H1 (cell line): ENCODE measurements at places on chromosomes 6 and 20. TPM values are rescaled to one million over a fixed set of nuclear protein-coding genes. Genes with fewer than 3 reads are reported as not detected.

DNA sequence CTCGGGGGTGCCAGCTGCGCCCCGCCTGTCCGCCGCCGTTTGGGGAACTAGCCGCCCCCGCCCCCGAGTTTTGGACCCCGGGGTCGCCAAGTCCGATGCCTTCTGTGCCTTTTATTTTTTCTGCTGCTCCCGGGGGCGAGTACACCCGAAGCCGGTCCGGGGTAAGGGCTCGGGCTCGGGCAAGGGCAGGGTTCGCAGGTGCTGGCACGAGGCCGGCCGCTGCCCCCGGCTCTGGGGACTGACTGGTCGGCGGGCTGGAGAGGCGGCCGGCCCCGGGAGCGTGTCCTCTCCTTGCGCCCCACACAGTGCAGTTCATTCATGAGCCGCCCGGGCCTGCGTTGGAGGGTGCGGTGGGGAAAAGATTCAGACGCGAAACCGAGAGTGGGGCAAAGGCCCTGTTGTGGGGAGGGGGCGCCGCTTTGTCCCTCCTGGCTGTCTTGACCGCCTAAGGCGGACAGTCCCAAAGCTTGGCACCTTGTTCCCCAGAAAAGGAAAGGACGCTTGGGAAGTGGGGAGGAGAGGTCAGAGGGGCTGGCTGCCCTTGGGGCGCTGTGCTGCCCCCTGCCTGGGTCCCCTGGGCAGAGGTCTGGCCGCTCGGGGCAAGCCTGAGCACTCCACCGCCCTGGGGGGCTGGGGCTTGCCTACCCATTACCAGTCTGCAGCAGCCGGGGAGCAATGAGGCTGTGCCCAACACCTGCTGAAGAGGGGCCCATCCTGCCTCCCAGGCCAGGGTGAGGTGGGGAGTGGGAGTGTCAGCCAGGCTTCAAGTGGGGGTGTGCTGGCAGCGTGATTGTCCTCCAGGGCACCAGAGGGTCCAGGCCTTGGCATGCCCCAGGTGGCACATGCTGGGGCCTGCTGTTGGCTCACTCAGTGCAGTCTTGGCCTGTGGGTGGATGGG, 915 bp downstream of the TMEM63B start:
- DNase-seq: no peak

DNA sequence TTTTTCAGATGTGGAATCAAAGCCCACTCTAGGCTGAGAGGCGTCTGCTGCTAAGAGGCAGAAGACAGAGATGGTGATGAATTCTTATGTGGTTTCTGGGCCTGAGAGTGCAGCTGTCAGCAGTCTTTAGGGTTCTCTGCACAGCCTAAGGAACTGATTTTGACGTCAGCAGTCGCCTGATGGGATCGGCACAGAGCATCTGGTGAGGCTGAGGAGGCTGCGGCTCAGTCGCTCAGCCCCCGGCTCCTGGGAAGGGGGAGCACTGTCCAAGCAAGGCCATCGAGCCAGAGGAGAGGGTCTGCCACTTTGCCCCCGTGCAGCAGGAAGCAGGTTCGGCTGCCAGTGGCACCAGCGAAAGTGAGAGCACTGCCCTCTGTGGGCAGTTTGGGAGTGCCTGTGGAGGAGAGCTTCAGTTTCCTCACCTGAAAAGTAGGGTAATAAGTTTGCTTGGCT, 92.5 kb downstream of the TCP11 start:
- DNase-seq: no peak

- no peak for DNase-seq
These were observed 168.0 kb downstream of the GJA1 start for GRCh38 chr6:121603486-121603885.

GRCh38 chr20:376750-377149, 3.8 kb upstream of the TRIB3 start:
- no peak for DNase-seq

- no peak for DNase-seq
These were observed 37.8 kb downstream of the RAB44 start for GRCh38 chr6:36735110-36736071.

GRCh38 chr20:57947421-57948179, 237.8 kb upstream of the PMEPA1 start:
- no peak for DNase-seq

GRCh38 chr6:167988945-167989841, 8.3 kb upstream of the KIF25 start:
- peak; percentile 35 for DNase-seq

GRCh38 chr6:125932451-125932795, 24.1 kb upstream of the HINT3 start:
- no peak for DNase-seq

DNA sequence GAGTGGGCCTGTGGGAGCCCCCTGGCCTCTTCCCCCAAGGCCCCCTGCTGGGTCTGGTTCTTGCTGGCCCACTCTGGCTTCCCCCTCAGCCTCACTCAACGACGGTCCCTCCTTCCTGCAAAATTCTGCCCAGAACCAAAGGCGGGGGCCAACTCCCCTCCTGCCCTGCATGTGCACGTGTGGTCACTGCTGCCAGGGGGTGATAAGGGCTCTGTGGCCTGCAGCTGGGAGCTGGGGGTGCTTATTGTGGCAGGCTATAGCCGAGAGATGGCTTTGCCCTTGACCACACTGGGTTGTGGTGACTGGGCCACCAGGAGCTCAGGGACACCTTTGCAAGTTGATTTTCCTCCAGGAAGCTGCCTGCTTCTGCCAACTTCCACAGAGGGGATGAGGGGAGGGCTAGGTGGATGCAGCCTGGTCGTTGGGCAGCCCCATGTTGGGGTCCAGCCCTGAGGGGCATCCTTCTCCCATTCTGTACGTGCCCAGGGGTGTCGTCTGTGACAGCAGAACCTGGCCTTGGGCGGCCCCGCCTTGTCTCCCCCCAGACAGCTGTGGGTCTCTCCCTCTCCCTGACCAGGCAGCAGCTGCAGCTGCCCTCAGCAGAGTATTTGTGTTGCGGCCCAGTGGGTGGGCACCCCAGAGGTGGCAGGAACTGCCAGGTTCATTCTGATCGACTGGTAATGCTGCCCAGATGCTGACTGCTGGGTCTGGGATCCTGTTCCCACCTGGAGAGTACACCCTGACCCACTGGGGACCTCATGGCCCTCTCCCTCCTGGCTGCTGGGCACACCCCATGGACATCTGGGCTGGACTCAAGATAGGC, 5.6 kb downstream of the TCEA2 start:
- no peak for DNase-seq

GRCh38 chr20:6818033-6818808, 50.7 kb downstream of the BMP2 start:
- DNase-seq: no peak

DNA sequence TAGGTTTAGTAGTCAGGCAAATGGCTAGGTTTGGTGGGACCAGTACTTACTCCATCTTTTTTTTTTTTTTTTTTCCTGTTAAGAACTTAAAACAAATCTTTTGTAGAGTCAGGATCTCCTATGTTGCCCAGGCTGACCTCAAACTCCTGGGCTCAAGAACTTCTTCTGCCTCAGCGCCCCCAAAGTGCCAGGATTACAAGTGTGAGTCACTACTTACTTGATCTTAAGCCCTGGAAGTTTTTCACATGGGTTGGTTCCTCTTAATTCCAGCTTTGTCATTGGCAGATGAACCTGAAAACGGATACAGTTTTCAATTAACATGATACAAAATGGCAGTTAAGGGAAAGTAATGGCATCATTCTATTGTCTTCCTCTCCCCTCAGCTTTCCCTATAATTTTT, 179.4 kb upstream of the JAG1 start:
- DNase-seq: no peak

- DNase-seq: no peak
These were observed 242.0 kb downstream of the TBXT start for GRCh38 chr6:165925474-165926156.

DNA sequence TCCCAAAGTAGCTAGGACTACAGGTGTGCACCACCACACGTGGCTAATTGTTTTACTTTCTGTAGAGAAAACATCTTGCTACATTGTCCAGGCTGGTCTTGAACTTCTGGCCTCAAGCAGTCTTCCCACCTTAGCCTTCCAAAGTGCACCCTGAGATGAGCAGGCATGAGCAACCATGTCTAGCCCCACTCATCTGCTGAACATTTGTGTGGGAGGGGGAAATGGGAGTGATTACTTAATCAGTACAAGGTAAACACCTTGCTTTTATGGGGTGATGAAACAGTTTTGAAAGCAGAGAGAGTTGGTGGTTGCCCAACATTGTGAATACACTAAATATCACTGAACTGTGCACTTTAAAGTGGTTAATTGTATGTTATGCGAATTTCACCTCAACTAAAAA, 5.3 kb downstream of the APMAP start:
- no peak for DNase-seq

DNA sequence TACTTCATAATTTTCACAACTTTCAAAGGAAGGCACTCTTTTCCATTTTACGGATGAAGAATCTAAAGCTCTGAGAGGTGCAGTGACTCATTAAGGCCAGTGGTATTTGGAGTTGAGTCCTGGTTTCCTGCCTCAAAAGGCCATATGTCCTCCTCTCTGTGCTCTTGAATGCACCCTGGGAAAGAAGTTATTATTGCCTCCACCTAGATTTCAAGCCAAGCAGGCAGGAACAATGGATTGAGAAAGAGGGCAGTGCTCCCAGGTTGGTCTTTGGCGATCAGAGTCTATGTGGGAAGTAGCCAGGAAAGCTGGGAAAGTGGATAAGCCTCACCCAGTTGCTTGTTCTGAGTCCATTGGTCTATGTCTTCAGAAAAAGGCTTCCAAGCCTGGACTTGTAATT, 165.0 kb downstream of the MAFB start:
- DNase-seq: no peak

- no peak for DNase-seq
These were observed 50.7 kb upstream of the INSM1 start for GRCh38 chr20:20317195-20317594.

- no peak for DNase-seq
These were observed 49.1 kb downstream of the MAP3K7 start for GRCh38 chr6:90537723-90538258.

GRCh38 chr20:50019466-50020256, 36.9 kb downstream of the SNAI1 start:
- DNase-seq: no peak

DNA sequence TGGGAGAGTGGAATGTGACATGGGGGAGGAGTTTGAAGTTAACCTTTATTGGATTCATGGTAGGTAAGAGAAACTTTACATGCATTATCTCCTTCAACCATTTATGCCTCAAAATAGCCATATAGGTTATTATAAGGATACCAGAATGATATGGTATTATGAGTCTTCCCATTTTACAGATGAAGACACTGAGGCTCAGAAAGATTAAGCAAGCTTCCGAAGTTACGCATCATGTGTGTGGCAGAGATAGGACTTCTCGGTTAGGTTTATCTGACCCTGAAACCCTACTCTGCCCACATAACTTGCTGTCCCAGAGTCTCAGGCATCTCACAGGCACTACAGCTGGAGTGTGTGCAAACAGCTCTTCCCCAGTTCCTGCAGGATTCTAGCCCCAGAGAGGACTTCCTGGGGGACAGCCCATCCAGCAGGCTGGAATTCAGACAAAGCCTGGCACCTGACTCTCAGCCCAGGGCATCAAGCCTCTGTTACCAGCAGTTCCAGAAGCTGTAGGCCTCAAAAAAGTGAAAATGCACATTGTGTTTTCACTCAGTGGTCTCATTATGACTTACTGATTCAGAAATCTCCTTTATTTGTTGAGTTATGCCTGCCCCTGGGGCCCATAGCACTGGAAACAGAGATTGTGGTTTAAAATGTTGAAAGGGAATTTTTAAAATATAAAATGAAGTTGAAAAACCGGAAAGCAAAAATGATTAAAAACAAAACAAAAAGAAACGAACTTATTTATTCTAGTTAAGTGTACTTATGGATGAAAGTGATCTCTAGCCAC, 512.8 kb upstream of the CHD6 start:
- no peak for DNase-seq

DNA sequence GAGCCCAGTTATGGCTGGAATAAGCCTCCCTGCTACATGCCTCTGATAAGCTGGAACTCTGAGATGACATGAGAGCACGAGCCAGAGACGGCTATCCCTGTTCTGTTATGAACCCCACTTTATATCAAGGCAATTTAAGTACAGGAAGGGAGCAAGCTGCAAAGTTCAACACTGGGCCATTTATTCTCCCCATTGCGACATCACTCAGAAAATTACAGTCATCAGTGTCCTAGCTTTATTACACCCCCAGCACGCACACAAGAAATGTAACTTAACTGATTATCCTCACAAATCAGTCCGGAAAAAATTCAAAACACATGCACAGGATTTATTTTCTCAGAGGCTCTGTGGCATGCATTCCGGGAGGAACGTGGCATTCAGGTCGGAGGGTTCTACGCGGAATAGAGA, 125.3 kb upstream of the SLC2A12 start:
- DNase-seq: no peak

- no peak for DNase-seq
These were observed 179.9 kb upstream of the DTNBP1 start for GRCh38 chr6:15842727-15843117.

DNA sequence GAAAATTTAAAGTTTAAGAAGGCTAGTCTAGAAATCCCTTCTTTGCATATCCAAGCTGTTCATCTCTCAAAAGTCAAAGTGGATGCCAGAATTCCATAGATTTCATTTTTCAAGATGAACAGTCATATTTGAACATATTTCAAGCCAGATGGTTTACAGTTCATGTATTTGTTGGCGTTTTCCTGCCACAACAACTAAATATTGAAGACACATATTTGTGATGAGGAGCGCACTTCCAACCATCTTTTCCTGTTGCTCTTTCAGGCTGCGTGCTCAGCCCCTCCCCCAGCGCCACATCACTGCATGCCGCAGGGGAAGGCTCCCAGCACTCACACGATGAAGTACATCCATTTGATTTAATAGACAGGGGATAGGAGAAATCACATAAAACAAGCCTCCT, 5.9 kb upstream of the NOX3 start:
- DNase-seq: no peak

DNA sequence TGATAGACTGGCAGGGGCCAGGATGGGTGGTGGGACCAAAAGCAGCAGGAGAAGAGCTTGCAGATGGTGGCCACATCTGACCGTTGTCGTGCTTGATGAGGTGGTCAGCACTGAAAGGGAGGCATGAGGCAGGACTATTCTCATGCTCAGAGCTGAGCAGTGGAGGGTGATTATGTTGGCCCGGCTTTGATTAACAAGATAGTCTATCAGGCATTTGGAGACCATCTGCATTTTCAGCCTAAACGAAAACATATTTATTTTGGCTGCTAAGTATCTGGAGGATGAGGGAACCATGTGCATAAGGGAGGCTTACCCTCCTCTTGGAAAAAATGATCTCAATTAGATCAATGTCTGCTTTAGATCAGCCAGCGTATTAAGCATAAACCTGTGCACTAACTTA, 141.6 kb upstream of the KCNK16 start:
- DNase-seq: no peak

The PRRT1 gene
- 2.8 TPM in 2 replicates for total RNA-seq

The AIF1 gene
- 7.5 and 9.8 TPM in 2 replicates for total RNA-seq

The C6orf58 gene
- total RNA-seq: not detected in 2 replicates

The TRIM15 gene
- 0.48 and 0.54 TPM in 2 replicates for total RNA-seq

The CLVS2 gene
- total RNA-seq: 0.67 and 0.73 TPM in 2 replicates

The C20orf204 gene
- 0.52 and 0.61 TPM in 2 replicates for total RNA-seq

The BTN1A1 gene
- 0.28 and 0.55 TPM in 2 replicates for total RNA-seq

The TRIM31 gene
- not detected in 2 replicates for total RNA-seq

The FGD2 gene
- total RNA-seq: 0.19 and 0.32 TPM in 2 replicates

The PNLDC1 gene
- 0.34 and 0.44 TPM in 2 replicates for total RNA-seq

The RIPPLY2 gene
- 0.74 and 1.9 TPM in 2 replicates for total RNA-seq

The TNFRSF21 gene
- total RNA-seq: 52.4 and 52.7 TPM in 2 replicates
